ENCODE measurements at places on chromosomes 16 and 17. TPM values are rescaled to one million over a fixed set of nuclear protein-coding genes. Genes with fewer than 3 reads are reported as not detected.

Gene CD7
- not detected for total RNA-seq

Gene CNTD1
- total RNA-seq = 0.21 TPM

Gene SOX9
- total RNA-seq = 65.9 TPM

Gene ZNF423
- total RNA-seq = 3.6 TPM

GRCh38 chr17:17364338-17364667, 61.1 kb downstream of the NT5M start:
- DNase-seq = no peak

GRCh38 chr16:67718668-67719047, 458 bp downstream of the GFOD2 start:
- no peak for DNase-seq

GRCh38 chr17:46027048-46027975, 28.3 kb downstream of the STH start:
- no peak for DNase-seq

DNA sequence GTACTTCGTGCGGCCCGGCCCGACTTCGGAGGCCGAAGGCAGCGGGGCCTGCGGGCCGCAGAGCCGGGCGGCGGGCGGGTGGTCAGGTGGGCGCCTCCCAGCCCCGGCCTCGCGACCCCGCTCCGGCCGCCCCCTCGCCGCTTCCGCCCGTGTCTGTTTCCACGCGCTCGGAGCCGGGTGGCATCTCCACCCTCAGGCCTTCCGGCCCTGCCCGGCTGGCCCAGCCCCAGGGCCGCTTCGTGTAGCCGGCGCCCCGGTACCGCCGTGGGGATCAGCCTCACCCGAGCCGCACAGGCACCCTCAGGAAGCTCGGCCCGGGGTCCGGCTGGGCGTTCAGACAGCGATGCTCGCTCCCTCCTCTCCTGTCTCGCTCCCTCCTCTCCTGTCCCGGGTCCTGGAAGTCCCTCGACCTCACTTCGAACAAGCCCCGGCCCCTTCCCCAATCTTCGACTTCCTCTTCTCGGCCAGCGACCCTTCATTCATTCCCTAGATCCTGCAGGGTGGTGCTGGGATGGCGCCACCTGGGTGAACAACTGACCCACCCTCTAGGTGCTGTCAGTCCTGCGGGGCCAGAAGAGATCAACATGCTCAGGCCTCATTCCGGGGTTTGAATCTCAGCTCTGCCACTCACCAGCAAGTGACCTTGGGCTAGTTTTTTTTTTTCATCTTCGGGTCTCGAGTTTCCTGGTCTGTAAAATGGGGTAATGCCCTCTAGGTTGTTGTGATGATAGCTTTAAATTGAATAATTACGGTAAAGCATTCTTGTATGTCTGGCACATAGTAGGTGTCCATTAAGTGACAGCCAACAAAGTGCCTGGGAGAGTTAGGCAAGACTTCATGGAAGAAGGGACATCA, 610 bp downstream of the VPS4A start:
- DNase-seq = no peak

GRCh38 chr16:711548-712320, 3.2 kb upstream of the METRN start:
- DNase-seq = no peak

GRCh38 chr17:41492351-41492750, 2.6 kb upstream of the KRT36 start:
- DNase-seq = no peak

GRCh38 chr17:49093131-49093530, 39.4 kb upstream of the B4GALNT2 start:
- DNase-seq = no peak

- DNase-seq = peak; percentile 19
Measured at GRCh38 chr17:49157784-49158183, 25.2 kb downstream of the B4GALNT2 start.

DNA sequence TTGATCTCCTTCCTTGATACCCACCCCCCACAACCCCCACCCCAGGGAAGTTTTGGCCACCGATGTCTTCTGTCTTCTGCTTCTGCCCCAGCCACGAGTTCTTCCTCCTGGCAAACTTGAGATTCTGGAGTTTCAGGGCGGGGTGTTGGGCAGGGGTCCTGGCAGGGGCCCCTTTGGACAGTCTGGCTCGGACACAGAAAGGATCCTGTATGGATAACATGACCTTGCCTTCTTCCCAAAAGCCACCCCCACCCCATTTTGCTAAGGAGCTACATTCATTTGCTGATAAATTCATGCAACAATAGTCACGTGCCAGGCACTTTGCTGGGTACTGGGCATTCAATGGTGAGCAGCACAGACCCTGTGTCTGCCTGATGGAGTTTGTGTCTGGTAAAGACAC, 5.9 kb upstream of the COL1A1 start:
- DNase-seq = no peak

DNA sequence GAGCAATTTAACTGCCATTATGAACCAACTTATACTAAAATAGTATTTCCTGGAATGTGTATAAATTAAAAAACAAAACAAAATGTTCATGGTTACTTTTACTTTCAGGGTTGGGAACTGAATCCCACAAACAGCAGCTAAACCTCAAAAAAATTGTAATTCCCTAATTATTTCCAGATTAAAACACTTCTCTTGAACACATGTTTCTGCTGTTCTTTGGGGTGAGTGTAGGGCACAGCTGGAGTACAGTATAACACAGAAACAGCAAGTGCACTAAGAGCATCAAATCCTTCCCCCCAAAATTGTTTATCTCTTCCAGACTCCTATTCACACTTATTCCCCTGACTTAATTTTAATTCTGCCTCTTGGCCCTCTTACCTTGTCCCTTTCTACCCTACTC, 56.4 kb downstream of the KANSL1 start:
- DNase-seq = no peak

- DNase-seq = no peak
Measured at GRCh38 chr17:40278414-40278813, 9.3 kb upstream of the CDC6 start.

- no peak for DNase-seq
Measured at GRCh38 chr17:81131486-81132196, 33.7 kb upstream of the PVALEF start.

- no peak for DNase-seq
Measured at GRCh38 chr16:76409706-76410105, 132.5 kb downstream of the CNTNAP4 start.

GRCh38 chr17:28370035-28370743, at the start of gene VTN:
TSS of gene VTN (minus strand) at chr17:28370307. CDS start at chr17:28370203, 104 bp downstream.
- no peak for DNase-seq

DNA sequence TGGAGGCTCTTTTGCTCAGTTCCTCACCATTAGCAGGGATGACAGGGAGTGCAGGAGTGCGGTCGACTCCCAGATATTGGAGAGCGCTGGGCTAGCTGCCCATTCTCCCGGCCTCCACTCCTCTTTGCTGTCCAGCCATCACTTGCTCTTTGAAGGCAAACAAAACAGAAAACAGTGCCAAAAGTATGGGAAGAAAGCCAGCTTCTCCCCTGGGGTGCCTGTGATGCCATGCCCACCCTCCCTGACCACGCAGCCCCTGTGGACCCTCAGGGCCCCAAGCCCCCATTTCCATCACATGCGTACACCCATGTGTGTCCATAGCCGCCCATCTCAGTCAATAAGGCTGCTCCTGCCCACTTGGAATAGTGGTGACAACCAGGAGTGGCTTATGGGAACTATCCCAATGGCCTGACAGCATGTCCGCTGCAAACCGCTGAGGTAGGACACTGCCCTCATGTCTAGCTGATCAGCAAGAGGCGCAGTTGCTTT, 30.0 kb downstream of the MAPT start:
- no peak for DNase-seq

- no peak for DNase-seq
Measured at GRCh38 chr16:22898131-22898530, 84.2 kb downstream of the HS3ST2 start.

DNA sequence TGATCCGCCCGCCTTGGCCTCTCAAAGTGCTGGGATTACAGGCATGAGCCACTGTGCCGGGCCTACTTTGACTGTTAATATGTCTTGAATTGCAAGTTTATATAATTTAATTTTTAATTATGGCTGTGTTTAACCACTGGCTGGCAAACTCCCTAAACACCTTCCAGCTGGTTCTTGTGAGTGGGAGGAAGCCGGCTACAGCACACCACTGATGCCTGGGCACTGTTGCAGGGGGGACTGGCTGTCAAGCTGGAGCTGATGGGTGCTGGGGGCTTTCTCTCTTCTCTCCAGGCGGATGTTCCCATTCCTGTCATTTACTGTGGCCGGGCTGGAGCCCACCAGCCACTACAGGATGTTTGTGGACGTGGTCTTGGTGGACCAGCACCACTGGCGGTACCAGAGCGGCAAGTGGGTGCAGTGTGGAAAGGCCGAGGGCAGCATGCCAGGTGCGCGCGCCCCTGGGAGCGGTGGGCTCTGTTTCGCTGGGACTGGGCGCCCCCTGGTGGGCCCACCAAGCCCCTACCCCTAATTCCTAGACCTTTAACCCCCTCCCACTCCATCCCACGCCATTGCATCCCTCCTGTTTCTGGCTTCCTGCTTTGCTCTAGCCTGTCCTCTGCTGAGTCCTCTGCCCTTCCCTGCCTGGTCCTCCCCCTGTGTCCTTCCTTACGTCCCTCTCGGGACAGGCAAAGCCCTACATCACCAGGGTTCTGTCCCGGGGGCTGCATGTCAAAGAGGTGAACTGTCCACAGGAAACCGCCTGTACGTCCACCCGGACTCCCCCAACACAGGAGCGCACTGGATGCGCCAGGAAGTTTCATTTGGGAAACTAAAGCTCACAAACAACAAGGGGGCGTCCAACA, 9.5 kb downstream of the TBX21 start:
- no peak for DNase-seq

GRCh38 chr17:2191785-2192184, 111.8 kb downstream of the SMG6 start:
- DNase-seq = no peak

DNA sequence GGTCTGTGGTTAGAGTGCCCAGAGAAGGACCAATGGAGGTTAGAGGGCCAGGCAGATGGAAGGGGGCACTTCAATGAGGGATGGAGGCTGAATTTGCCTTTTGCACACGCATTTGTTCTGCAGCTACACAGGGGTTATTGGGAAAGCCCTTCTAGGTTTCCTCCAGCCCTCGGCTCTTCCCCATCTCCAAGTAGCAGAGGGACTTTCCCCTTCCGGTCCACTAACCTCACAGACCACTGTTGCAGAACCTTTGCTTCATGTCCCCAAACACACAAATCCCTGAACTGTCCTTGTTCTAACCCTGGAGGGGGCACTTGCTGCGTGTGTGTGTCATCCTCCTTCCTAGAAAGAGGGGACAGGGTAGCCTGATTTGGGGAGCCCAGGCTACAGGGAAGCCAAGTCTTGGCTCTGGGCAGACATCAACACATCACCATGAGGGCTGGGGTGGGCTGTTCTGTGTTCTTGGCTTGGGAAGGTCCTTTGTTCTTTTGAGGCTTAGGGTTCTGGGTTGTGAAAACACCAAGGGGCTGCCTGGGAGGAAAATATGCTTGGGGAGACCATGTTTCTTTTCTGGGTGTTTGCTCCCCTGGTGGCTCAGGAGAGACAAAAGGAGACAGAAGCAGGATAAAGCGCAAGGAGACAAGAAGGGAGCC, 7.3 kb upstream of the NR1D1 start:
- DNase-seq = no peak

- DNase-seq = no peak
Measured at GRCh38 chr17:8693328-8693727, 51.3 kb downstream of the CCDC42 start.

Measured in kidney epithelial cell (primary cell).